Stimulated activated CD8-positive, alpha-beta memory T cell treated with anti-CD3 and anti-CD28 coated beads, Interleukin-15, amount 100 ng/mL, for 1 hour (primary cell): ENCODE measurements at places on chromosomes 7 and 10.

GRCh38 chr10:62972103-62972502 lies 155.9 kb upstream of the EGR2 start:
- no peak for DNase-seq

DNA sequence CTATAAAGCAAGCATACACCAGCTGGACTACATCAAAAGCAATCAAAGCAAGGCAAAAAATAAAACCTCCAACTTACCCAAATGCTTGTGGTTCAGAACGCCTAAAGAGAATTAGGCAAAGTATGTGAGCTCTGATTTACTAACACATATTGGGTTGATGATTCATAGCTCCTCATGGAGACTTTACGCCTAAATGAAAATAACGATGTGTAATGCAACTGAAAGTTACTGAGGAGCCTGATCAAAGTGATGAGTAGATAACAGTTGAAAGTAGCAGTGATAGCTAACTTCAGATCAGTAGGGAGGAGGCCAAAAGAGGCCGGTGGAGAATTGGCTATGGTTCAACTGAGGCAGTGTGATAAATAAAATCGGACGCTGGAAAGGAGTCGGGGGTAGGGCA lies 85.0 kb downstream of the MPP7 start:
- no peak for DNase-seq

GRCh38 chr10:70479165-70479581 lies 606 bp downstream of the PALD1 start:
- no peak for DNase-seq

GRCh38 chr10:24791084-24791726 lies 67.5 kb upstream of the ARHGAP21 start:
- no peak for DNase-seq

DNA sequence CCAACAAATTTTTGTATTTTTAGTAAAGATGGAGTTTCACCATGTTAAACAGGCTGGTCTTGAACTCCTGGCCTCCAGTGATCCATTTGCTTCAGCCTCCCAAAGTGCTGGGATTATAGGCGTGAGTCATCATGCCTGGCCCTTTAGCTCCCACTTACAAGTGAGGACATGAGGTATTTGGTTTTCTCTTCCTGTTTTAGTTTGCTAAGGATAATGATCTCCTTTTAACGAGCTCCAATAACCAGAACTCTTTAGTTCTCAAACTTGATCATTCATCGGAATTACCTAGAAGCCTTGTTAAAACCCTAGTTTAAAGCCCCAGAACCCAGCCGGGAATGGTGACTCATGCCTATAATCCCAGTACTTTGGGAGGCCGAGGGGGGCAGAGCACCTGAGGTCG lies 481.4 kb downstream of the TYW1 start:
- DNase-seq, result no peak

DNA sequence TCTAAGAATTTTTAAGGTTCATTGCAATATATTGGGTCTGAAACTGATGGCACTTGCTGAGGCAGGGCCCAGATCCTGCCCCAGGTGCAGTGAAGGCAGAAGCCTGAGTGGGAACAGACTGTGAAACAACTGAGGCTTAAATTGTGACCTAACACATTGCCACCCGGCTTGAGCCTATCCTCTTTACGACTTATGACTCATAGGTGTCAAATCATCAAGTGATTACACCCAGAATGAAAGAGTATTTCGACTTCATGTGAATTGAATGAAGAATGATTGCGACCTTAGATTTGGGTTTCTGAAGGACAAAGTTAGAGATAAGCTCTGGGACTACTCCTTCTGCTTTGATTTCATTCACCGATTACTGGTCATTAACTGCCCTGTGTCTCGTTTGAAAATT lies 200.9 kb downstream of the CREB5 start:
- no peak for DNase-seq

- DNase-seq, result no peak
Measured at GRCh38 chr7:159032322-159032721, 112.3 kb downstream of the VIPR2 start.

GRCh38 chr10:69856601-69857166 lies 55.0 kb downstream of the COL13A1 start:
- no peak for DNase-seq

GRCh38 chr10:88388324-88388723 lies 194.8 kb downstream of the RNLS start:
- DNase-seq, result no peak

DNA sequence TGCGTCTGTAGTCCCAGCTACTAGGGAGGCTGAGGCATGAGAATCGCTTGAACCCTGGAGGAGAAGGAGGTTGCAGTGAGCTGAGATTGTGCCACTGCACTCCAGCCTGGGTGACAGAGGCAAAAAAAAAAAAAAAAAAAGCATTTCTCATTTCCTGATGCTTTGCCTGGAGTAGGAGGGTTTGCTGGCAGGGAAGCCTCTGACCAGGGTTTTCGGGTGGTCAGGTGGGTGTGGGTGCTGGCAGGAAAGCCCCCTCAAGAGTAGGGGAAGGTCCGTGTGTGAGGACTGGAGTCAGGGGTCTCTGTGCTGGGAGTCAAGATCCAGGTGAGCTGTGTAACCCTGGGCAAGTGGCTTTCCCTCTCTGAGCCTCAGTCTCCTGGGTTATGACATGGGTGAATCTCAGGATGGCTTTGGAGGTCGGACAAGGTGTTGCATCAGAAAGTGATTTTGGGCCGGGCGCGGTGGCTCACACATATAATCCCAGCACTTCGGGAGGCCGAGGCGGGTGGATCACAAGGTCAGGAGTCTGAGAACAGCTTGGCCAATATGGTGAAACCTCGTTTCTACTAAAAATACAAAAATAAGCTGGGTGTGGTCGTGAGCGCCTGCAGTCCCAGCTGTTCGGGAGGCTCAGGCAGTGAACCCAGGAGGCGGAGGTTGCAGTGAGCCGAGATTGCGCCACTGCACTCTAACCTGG lies 3.2 kb downstream of the AMZ1 start:
- no peak for DNase-seq

DNA sequence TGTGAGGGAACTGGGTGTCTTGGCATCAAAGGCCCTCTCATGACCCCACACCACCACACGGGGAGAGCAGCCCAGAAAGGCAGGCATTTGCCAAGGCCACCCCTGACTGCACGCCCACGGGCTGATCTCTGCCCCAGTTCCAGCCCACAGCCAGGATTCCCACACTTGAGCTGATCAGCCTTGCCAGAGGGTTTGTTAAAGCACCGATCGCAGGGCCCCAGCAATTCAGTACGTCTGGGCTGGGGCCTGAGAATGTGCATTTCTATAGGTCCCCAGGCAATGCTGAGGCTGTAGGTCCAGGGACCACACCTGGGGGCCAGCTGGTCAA lies 103.9 kb downstream of the TNS3 start:
- DNase-seq, result no peak

GRCh38 chr10:5500162-5500670 lies 846 bp upstream of the CALML5 start:
- DNase-seq, result no peak

DNA sequence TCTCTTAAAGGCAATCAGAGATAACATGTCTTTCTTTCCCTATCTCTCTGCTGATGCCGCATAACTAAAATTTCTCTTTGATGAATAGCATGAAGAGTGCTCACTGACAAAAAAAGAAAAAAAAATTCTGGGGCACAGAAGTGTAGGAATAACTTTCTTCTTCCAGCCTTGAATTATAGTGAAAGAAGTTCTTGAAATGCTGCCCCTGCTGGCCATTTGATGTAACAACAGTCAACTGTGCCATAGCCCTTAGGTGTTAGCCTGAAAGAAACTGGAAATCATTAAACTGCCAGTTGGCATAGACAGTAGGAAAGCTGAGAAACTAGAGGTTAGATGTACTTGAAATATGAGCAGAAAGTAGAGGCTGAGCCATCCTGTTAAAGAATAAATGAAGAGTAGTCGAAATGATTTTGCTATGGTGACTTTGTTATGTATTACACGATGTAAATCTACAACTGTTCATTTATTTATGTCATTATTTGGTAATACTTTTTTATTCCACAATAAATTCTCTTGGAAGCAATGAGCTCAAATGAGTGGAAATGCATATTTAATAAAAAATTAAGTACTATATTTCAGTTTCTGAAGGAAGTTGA lies 48.3 kb upstream of the FAM171A1 start:
- DNase-seq, result peak; percentile 9

- DNase-seq, result no peak
Measured at GRCh38 chr10:101607124-101607523, 19.0 kb downstream of the DPCD start.

DNA sequence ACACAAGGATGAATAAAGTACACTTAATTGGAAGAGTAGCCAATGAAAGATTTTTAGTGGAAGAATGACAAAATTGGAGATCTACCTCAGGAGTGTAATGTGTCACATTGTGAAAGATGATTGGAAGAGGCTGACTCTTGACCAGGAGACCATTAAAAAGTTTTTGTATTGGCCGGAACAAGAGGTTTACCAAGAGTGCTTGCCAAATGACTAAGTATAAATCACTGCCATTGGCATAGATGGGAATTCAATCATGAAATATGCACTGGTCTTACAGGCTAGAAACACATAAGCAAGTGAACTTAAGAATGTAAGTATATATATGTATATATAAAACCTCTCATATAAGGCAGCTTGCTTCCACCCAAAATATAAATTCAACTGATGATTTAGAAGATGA lies 58.7 kb upstream of the TFEC start:
- no peak for DNase-seq

DNA sequence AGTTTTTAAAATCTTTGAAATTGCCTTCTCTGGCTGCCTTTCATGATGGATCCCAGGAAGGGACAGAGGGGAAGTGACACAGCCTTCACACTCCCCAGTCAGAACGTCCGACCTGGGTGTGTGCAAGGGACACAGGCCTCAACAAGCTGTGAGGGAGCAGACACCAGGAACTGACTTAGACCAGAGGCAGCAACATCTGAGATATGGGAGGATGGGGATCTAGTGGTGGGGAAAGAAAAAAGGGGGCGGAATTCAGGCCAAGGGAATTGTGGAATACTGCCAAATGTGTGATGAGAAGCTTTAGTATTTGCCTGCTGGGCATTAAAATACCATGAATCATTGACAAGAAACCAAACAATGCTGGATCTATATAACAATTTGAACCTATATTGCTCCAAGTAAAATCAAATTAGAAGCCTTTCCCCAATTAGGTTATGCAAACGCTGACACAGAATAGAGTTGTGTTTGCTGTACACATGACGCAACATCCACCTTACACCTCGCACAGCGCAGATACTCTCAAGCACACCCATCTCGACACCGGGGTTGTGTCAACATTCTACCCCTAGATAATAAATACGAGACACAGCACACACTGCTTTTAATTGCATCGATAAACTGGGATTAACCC lies 17.2 kb upstream of the MNX1 start:
- no peak for DNase-seq

DNA sequence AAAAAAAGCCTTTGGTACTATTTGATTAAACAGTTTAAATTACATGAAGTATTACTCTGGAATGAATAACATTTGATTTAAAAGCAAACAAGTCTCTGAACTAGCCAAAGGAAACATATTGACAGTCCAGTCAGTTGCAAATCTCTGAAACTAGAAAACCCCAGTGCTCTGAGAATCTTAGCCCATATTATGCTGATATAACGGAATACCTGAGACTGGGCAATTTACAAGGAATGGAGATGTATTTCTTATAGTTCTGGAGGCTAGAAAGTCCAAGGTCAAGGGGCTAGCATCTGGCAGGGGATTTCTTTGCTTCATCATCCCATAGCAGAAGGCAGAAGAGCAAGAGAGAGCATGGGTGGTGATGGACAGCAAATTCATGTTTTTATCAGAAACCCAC lies 21.7 kb upstream of the FKBP9 start:
- no peak for DNase-seq

GRCh38 chr10:58885146-58885545 lies 291.3 kb upstream of the PHYHIPL start:
- DNase-seq, result no peak

DNA sequence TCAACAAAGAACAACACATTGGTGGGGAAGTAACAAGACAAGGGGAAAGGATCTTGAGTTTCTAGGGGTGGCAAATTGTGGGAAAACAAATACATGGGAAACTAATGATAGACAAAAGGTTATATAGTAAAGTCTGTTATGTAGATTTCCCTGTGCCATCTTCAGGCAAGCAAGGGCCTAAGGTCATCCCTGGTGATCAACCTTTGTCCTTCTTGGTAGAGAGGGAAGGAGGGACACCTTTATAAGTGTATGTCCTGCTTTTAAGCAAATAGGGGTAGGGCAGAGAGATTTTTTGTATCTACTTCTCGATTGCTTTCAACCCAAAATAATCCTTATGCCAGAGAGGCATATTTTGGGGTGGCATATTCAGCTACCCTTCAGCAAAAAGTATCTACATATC lies 11.8 kb upstream of the ACTA2 start:
- DNase-seq, result no peak

DNA sequence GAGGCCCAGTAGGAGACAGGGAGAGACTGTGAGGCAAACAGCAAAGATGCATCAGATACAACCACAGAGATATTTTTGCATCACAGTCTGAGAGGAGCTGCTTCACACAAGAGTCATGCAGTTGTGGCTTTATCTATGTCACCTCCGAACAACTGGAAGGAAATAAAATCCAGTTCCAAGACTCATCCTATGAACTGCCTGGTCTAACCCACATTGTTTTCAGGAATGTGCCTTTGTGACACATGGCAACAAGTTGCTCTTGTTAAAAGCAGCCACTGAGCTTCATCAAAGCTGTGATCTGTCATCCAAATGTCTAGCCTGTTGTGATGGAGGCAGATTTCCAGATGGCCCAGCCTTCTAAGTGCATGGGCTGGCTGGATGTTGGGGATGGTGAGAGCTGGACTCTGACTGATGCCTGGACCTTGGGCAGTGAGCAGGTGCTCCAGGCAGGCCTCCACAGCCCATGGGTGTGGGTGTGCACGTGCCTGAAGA lies 255.0 kb downstream of the BMPER start:
- DNase-seq, result no peak

GRCh38 chr10:133196221-133196915 lies 33.6 kb upstream of the UTF1 start:
- no peak for DNase-seq

GRCh38 chr10:18136073-18136791 lies 4.0 kb upstream of the CACNB2 start:
- no peak for DNase-seq

GRCh38 chr7:4556868-4557793 lies 125.0 kb upstream of the FOXK1 start:
- DNase-seq, result no peak

- no peak for DNase-seq
Measured at GRCh38 chr7:155489862-155490696, 32.1 kb downstream of the EN2 start.

GRCh38 chr7:81370822-81371221 lies 399.0 kb downstream of the HGF start:
- no peak for DNase-seq

DNA sequence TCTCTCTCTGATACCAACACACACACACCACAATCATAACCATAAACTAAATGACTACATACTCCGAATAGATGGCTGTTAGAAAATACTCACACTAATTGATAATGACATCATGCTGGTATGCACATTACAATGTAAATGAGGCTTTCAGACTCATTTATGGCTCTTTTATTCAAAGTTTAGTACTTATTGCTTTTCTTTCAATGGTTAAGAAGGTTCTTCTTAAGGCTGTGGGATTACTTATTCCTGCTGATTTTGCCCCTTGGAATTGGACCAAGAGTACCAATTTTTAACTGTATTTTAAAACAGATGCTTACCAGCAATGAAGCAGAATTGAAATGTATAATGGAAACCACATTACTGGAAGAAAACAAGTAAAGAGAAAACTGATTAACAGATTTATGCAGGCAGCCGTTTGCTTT lies 20.6 kb upstream of the CABCOCO1 start:
- no peak for DNase-seq

- no peak for DNase-seq
Measured at GRCh38 chr10:98314532-98315284, 46.7 kb upstream of the LOXL4 start.
